ENCODE measurements at places on chromosomes 1 and 21.

GRCh38 chr1:230263568-230264195 lies 162.4 kb downstream of the PGBD5 start:
- DNase-seq = no peak

- DNase-seq = no peak
Measured at GRCh38 chr1:245126530-245126929, 28.3 kb upstream of the KIF26B start.

DNA sequence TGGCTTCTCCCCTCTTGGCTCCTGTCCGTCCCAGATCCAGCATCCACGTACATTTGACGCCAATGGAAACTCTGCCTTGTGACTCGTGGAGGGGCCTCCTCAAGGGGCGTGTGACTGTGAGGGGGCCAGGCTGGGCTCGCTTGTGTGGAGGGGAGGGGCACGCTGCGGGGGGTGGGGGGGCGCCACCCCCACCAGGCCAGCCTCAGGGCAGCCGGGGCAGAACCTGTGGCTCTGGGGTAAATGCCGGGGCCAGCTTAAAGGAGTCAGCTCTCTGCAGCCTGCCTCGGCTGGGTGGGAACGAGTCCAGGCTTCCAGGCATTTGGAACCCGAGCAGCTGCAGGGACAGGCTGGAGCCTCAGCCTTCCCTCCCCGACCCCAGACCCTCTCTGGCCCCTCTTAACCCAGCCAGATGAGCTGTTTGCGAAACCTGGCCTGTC lies 94.1 kb downstream of the SIK1 start:
- DNase-seq = no peak

- no peak for DNase-seq
Measured at GRCh38 chr1:41102653-41103052, 81.1 kb upstream of the SLFNL1 start.

GRCh38 chr1:246564839-246565750 lies 966 bp downstream of the TFB2M start:
- no peak for DNase-seq

DNA sequence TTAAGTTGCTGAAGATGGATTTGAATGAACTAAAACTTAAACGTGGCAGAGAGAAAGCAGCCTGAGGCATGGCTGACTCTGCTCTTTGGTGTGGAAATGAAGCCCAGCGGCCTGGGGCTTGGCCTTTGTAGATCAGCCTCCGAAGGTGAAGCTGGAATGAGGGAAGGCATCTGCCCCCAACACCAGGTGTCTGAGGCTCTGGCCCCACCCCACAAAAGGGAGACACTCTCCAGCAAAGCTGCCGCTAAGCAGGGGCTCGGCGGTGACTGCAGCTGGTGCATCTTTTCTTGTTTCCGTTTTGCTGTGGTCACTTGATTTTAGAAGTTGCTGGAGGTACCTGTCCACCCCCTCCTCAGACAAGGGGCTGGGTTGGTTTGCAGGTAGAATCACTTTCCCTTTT lies 38.2 kb upstream of the NID1 start:
- DNase-seq = no peak

DNA sequence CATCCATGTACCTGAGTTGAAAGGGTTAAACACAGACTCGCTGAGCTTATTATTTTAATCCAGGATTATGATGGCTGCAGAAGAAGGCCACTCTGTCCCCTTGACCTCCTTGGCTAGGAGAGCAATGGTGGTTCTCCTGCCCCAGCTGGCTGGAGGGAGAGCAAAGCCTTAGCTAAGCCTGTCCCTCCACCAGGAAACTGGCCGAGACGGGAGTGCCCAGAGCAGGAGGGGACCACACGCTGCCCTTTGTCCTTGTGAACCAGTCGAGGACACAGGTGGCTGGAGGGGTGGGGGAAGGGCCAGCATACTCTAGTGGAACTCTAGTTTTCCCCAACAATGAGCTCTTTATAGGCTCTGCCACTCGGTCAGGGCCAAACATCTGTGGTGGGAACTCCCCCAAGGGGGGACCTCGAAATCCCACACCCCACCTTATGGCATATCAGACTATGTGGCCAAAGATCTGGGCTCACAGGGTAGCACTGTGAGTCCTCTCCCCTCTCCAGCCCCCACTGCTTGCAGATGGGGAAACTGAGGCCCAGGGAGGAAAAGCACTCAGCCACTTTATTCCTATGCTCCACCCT lies 12.9 kb downstream of the KIAA1614 start:
- DNase-seq = no peak

- DNase-seq = no peak
Measured at GRCh38 chr21:28833182-28833581, 159.5 kb downstream of the LTN1 start.

DNA sequence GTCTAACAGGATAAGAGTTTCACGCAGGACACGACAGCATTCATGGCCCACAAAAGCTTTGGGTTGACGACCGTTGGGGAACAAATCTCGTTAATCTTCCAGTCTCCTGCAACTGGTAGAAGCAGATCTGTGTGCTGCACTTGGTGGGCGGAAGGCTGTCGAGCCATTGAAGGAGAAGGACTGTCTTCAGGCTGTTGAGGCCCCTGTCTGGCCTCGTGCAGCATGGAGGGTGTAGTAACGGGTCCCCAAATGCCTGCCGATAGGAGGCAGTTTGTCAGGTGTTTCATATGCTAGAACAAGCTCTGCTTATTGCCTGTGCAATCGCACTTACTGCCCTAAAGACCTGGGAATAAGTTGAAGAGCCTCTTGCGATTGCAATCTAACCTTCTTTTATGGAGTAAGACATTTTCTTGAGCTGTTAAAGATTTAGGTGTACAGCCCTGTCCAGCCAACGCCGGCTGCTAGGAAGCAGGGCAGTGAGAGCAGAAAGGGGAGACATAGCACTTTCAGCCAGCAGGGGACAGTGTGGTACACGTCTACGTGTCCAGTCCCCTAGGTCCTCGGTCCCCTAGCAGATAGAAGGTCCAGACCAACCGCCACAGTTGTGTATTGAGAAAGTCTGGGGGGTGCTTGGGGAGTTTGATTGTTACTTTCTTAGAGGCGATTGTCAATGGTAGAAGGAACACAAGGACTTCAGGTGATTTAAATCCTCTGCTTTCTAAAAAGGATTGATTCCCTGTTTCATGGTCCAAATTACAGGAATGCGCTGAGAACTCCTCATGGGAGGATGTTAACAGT lies 102.3 kb upstream of the TMPRSS2 start:
- DNase-seq = peak; percentile 19

- DNase-seq = no peak
Measured at GRCh38 chr1:204136814-204137213, 15.0 kb downstream of the ETNK2 start.

- DNase-seq = no peak
Measured at GRCh38 chr1:150909585-150910180, 16.5 kb upstream of the SETDB1 start.

DNA sequence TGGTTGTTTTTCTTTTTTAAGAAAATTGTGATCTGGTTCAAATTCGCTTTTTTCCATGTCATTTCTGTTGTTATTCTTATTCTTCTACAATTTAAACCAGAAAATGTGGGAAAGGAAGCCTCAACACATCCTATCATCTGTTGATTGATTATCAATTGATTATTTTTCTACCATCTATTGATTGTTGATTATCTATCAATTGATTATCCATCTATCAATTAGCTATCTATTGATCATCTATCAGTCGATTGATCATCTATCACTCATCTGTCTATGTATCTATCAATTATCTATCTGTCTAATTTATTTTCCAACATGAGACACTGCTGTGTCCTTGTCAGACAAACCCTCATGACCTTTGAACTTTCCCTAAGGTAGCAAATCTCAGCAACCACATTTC lies 136.1 kb upstream of the ARHGEF16 start:
- no peak for DNase-seq

DNA sequence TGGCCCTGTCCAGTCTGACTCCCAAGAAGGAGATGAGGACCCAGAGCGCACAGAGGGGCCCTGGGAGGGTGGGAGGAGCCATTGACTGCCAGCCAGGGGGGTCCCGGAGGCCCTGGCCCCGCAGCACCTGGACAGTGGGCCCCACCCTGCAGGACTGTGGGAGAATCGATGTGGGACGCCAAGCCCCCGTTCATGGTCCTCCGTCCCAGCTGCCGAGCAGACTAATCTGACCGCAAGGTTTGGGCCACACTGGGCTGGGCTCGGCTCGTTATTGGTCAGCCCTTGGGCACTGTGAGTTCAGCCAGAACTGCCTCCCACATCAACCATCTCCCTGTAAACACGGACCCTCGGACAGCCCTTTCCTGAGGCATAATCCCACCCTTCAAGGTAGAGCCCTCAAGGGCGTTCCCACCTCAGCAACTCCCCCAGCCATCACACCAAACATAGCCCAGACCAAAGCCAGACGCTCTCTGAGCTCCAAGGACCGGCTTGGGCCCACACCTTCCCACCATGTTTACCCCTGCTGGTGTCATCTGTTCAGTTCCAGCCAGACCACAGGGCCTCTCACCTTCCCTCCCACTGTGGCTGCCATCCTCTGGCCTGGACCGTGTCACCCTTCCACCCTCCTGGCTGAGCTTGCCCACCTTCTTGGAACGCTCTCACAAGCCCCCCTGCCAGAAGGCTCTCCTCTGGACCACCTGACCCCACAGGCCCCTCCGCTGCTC lies 16.2 kb upstream of the POFUT2 start:
- DNase-seq = no peak

DNA sequence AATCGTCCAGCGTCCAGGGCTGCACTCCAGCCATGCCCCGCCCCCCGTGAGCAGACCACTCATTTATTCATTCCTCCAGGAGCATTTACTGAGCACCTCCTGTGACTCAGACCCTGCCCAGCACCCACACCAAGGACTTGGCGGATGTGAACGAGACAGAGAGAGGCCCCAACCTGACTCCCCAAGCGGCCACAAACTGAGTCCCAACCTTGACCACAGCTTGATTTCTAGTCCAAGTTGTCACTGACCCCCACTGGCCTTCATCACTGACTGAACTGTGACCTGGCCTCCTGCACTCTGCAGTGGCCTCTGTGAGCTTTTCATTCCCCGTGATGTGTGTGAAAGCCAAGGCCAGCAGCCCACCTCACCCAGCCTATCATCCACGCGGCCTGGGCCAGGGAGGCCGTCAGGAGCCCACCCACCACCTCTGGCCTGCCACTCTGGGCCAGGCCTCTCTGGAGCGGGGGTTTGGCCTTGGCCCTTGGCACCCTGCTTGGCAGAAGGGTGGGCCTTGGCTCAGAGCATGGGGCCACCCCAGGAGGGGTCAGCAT lies 19.3 kb upstream of the RUNX3 start:
- no peak for DNase-seq

DNA sequence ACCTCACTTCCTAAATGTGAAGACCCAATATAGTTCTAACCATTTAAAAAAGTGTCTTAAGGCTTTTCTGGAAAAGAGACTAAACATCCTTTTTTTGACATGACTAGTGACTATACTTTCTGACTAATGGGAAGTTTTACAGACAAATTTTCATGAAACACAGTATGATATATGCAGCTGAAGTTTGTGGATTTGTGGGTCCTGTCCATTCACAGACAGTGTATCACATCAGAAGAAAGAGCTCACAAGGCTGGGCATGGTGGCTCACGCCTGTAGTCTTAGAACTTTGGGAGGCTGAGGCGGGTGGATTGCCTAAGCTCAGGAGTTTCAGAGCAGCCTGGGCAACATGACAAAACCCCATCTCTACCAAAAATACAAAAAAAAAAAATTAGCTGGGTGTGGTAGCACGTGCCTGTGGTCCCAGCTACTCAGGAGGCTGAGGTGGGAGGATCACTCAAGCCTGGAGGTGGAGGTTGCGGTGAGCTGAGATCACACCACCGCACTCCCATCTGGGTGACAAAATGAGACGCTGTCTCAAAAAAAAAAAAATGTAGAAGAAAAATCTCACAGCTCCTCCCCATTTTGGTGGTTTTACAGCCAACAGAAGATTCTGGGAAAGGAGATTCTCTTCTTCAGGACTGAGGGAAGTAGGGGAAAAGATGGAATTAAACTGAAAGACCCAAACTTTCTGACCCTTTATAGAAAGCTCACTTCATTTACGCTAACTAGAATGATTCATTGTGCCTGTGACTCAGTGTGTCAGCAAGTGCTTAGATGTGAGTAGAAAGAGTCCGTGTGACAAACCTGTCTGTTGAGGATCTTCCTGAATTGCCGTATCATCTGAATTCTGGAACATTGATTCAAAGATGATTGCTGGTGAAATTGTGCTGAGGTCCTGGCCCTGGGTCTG lies 15.2 kb upstream of the YRDC start:
- no peak for DNase-seq

GRCh38 chr1:169207797-169208520 lies 101.5 kb downstream of the ATP1B1 start:
- no peak for DNase-seq

GRCh38 chr1:242788771-242789170 lies 264.3 kb upstream of the PLD5 start:
- no peak for DNase-seq

DNA sequence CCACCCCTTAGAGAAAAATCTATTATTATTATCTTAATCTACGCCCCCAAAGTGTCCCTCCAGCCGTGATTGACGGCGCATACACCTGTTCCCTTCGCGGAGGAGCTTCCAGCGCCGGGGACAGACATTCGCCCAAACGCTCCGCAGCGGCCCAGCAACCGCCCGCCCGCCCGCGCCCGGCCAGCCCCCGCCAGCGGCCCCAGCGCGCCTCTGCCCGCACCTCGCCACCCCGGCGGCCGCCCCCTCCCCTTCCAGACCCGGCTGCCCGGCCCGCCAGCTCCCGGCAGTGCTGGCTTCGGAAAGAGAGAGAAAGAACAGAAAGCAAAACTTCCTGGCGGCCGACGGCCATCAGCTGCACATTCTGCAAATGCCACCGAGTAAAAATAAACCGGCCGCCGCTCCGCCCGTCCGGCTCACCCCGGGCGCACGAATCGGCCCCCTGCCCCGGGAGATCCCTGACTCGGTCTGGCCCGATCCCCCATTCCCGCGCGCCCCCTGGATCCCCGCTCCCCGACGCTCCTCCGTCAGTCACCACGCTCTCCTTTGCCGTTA lies 1.6 kb downstream of the CASZ1 start:
- peak; percentile 16 for DNase-seq
